Memory B cell (primary cell): ENCODE measurements at places on chromosomes 11 and 22.

DNA sequence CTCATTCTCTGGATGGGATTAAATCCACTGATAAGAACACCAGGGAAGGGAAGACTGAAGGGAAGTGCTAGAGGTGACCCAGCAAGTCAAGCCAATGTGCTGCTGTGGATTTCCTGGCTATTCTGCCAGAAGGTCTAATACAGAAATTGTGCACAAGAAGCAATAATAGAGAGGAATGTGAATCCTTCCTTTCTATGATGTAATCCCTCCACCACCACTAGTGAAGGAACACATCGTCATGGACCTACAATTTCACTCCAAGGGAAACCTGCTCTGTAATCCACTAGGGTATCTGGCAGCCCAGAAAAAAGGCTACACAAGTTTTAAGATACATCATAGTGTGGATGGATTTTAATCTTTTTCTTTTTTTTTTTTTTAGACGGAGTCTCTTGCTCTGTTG is 17.4 kb downstream of the LARGE2 start:
- H3K4me3 ChIP-seq = no peak overlapping the region
- no peaks in the 10 kb centered on the region for H3K27me3 ChIP-seq
- peaks cover 7% of the 10 kb centered on the region for H3K36me3 ChIP-seq

DNA sequence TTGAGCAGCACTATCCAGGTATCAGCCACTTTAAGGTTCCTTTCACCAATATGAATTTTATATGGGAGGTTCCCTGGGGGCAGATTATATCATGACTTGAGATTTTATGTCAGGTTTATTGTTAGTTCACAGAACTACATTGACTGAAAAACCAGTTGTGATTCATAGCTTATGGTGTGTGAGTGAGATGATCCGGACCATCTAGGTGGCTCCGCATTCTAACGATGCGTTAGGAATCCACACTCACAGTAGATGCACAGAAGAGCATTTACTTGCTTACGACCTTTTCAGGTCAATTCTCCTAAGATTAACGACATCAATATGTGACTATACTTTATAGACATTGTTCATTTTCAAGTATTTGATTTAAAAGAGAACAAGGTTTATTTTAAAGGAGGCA is 984.3 kb upstream of the CCDC90B start:
- H3K4me3 ChIP-seq = no peak overlapping the region
- no peaks in the 10 kb centered on the region for H3K36me3 ChIP-seq
- DNase-seq = no peak

- H3K4me3 ChIP-seq = peak overlapping the region; percentile 85
- peak; percentile 40 for DNase-seq
- H3K27ac ChIP-seq = no peak overlapping the region
- no peaks in the 10 kb centered on the region for H3K36me3 ChIP-seq
- peaks cover 12% of the 10 kb centered on the region for H3K27me3 ChIP-seq
- H3K4me1 ChIP-seq = peaks cover 5% of the 10 kb centered on the region
Measured at GRCh38 chr11:19951558-19952115, 208.6 kb downstream of the DBX1 start.

DNA sequence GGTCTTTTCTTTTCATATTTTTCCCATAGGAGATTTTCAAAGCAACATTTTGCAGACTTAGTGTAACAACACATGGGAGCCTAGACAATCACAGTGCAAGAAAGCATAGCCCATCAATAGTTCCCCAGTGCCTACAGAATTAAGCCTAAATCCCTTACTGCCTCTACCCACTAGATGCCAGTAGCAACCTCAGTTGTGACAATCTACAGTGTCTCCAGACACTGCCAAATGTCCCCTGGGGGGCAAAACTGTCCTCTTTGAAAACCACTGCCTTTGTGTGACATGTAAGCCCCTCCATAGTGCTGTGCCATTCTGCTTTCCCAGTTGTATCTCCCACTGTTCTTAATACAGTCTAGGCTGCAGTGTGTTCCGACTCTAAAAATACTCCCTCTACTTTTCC is 1329.0 kb downstream of the LRRC4C start:
- H3K36me3 ChIP-seq = no peaks in the 10 kb centered on the region
- H3K4me1 ChIP-seq = no peaks in the 10 kb centered on the region
- H3K27ac ChIP-seq = no peak overlapping the region
- DNase-seq = no peak
- H3K4me3 ChIP-seq = no peak overlapping the region

- DNase-seq = no peak
- H3K4me1 ChIP-seq = no peaks in the 10 kb centered on the region
- peaks cover 11% of the 10 kb centered on the region for H3K27me3 ChIP-seq
Measured at GRCh38 chr22:30204015-30204741, 42.4 kb downstream of the LIF start.

GRCh38 chr11:76033699-76034098 is 172.6 kb downstream of the WNT11 start:
- H3K4me3 ChIP-seq = no peak overlapping the region
- DNase-seq = no peak
- H3K36me3 ChIP-seq = peaks cover 28% of the 10 kb centered on the region

DNA sequence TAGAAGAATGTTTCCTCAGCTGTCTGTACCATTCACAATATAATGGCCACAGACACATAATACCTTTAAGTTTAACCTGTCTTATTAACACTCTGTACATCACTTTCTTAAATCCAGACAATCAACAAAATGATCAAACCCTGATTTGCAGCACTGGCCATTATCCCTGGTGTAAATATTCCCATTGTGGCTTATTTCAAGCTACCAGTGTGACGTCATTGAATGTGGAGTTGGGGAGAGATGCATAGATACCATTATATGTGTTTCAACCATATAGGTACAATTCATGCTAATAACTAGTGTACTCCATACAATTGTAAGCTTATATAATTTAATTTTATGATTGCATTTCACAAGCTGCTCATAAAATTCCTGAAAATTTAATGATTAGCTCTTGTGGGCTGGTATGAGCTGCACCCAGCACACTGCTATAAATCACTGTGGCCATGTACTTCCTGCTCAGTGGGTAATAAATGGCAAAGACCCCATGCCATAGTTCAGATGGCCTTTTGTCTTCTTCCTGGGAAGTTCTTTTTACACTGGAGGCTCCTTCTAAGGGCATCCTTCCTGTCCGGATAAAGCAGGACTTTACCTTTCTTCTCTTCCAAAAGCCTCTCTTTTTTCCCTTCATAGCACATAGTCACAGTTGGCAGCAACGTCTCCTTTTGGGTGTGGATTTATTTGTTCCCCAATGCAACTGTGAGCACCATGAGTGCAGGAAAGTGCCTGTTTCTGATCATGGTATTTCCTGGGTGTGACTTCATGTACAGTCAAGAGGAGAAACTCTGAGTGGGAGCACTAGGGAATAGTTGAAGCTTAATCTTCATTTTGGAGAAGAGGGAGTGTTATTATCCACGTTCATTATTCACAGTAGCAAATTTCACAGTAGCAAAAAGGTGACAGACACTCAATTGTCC is 87.8 kb downstream of the MIAT start:
- H3K27ac ChIP-seq = no peak overlapping the region
- DNase-seq = no peak
- peaks cover 24% of the 10 kb centered on the region for H3K36me3 ChIP-seq
- H3K4me1 ChIP-seq = peaks cover 7% of the 10 kb centered on the region
- H3K27me3 ChIP-seq = no peaks in the 10 kb centered on the region
- no peak overlapping the region for H3K4me3 ChIP-seq

- peak overlapping the region; percentile 44 for H3K4me3 ChIP-seq
- H3K4me1 ChIP-seq = peaks cover 20% of the 10 kb centered on the region
Measured at GRCh38 chr11:75142714-75143419, 8.0 kb upstream of the SLCO2B1 start.

GRCh38 chr11:82639251-82639650 is 94.4 kb downstream of the FAM181B start:
- H3K27ac ChIP-seq = no peak overlapping the region
- H3K36me3 ChIP-seq = no peaks in the 10 kb centered on the region
- H3K4me3 ChIP-seq = no peak overlapping the region
- no peaks in the 10 kb centered on the region for H3K4me1 ChIP-seq

DNA sequence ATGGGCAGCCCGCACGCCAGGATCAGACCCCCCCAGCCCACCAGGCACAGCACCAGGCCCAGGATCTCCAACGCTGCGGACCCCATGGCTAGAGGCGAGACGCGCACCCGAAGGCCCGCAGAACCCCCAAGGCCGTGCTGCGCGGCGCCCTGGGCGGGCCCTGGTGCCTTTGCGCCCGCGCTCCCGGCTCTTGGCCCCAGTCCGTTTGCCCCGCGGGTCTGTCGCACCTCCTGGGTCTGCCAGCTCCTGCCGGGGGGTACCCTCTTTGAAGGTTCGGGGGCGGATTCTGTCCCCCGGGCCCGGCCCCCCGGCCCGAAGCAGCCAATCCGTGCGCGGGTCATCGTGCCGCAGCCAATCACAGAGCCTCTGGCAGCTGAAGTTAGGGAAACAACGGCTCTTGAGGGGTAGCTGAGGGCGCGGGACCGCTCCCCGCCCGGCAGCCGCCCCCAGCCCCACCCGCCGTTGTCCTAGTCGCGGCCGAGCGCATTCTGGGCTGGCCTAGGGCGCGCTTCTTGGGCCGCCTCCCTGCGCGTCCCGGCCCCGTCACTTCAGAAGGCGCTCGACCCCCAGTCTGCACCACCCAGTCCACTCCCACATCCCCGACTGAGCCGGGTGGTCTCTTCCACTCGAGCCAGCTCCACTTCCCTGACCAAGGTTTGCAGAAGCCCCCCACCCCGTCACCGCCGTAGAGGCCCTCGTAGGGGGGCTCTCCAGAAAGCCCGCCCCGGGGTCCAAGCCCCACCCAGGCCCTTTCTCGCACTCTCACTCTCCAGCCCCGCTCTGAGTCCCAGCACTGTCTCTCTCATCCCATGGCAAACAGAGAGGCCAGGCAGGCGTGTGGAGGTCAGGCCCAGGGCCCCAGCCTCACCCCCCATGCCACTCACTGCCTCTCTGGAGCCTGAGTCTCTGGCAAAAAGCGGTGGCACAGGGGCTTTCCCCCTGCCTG is at the start of gene CLDN5:
Gene CLDN5 (minus strand): TSS at position 241 of the 946 bp plus-strand sequence. CDS start 155 bp downstream, at position 86.
- no peak for DNase-seq
- peak within 1 kb of the TSS; percentile 60 for H3K4me3 ChIP-seq
- peak within 1 kb of the TSS; percentile 45 for H3K27ac ChIP-seq
- peaks cover 23% of the 10 kb centered on the region for H3K27me3 ChIP-seq

DNA sequence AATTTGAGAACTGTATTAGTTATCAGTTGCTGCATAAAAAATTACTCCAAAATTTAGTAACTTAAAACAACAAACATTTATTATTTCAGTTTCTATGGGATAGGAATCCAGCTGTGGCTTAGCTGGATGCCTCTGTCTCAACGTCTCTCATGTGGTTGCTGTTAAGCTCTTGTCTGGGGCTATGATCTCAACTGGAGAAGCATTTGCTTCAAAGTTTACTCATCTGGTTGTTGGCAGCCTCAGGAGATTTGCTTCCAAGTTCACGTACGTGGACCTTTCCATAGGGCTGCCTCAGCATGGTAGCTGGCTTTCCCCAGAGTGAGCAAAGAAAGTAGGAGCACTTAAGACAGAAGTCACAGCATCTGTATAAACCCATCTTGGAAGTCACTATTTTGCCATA is 144.9 kb upstream of the SESN3 start:
- peaks cover 7% of the 10 kb centered on the region for H3K4me1 ChIP-seq
- H3K4me3 ChIP-seq = no peak overlapping the region
- DNase-seq = no peak
- no peaks in the 10 kb centered on the region for H3K36me3 ChIP-seq

DNA sequence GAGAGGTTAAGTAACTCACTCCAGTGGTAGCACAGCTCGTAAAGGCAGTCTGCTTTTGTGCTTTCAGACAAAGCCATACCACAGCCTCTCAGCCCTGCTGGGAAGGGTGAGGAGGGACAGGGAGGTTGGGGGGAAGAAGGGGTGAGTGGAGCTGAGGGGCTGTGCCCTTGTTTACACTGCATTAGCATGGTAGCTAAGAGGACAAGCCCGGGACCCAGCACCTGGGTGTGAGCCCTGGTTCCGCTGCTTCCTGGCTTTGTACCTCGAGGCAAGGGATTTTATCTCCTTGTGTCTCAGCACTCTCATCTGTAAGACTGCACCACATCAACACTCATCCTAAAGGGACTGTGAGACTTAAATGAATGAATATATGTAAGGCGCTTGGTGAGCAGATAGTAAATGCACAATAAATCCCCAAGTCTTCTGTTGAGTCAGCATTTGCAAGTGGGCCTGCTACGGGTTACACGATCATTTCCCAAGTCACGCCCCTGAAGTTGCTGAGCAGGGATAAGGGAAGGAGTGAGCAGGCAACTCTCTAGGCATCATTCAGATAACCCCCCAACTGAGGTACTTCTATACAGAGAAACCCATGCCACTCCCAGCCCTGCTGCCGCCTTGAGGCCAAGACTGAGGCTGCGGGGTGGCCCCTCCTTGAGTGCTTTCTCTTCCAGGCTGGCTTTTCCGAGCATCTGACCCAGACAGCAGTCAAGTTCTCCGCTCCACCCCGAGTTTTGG is 7.5 kb downstream of the RASD2 start:
- no peak for DNase-seq
- H3K27ac ChIP-seq = no peak overlapping the region
- H3K4me3 ChIP-seq = no peak overlapping the region
- peaks cover 8% of the 10 kb centered on the region for H3K4me1 ChIP-seq

GRCh38 chr11:123122852-123123251 is 60.9 kb upstream of the HSPA8 start:
- DNase-seq = no peak
- H3K27me3 ChIP-seq = peaks cover 12% of the 10 kb centered on the region
- no peaks in the 10 kb centered on the region for H3K36me3 ChIP-seq
- H3K4me3 ChIP-seq = no peak overlapping the region
- H3K4me1 ChIP-seq = peaks cover 4% of the 10 kb centered on the region

DNA sequence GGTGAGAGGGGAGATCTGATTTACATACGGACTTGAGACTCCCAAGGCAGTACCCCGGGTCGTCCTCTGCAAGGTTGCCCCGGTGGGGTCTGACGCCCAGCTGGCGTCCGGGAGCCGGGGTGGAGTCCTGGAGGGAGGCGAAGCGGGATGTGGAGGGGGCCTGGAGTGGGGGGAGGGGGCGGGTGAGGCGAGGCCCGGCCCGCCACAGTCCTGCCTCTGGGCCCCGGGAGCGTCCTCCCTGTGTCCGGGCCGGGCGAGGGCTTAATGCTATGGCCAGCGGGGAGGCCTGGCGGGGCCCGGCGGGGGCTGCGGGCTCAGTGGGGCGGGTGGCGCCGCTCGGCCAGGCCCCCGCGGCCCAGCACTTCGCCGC is 2.4 kb upstream of the MYBPC3 start:
- no peak overlapping the region for H3K4me3 ChIP-seq
- no peak overlapping the region for H3K27ac ChIP-seq
- H3K4me1 ChIP-seq = peaks cover 3% of the 10 kb centered on the region
- no peak for DNase-seq
- H3K27me3 ChIP-seq = no peaks in the 10 kb centered on the region
- peaks cover 12% of the 10 kb centered on the region for H3K36me3 ChIP-seq
